ENCODE measurements at places on chromosomes 1 and 21.
A peak's percentile ranks its signal among the peaks of the same experiment; 100 is the strongest.

DNA sequence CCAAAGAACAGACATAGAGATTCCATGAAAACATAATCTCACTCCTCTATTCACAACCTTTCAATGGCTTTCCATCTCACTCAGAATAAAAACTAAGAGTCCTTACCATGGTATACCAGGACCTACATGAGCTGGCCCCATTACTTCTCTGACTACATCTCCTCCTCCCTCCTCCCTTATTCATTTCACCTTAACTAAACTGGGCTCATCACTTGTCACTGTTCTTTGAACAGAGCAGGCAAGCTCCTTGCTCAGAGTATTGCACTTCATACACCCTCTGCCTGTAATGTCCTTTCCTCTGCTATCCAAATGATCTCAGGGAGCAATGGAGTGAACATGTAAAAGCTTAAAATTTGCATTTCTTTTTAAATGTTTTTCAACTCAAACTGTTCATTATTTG lies 142.0 kb downstream of the MRPL39 start:
- DNase-seq: no peak

GRCh38 chr1:153750026-153750995 lies 22.5 kb downstream of the INTS3 start:
- DNase-seq: no peak

DNA sequence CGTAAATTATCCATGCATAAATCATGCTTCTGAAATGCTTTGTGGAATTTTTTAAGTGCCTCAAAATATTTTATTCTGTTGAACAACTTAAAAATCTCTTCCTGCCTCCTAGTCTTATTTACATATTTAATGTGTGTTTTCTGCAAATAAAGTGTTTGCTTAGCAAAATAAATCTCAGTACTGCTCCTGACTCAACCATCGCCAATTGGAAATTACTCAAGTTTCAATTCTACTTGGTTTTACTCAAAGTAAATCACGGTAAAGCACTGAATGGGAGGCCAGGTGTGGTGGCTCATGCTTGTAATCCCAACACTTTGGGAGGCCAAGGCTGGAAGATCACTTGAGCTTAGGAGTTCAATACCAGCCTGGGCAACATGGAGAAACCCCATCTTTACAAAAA lies 152.2 kb upstream of the NR5A2 start:
- DNase-seq: no peak

- DNase-seq: no peak
Measured at GRCh38 chr1:151494741-151495281, 16.4 kb upstream of the CGN start.

DNA sequence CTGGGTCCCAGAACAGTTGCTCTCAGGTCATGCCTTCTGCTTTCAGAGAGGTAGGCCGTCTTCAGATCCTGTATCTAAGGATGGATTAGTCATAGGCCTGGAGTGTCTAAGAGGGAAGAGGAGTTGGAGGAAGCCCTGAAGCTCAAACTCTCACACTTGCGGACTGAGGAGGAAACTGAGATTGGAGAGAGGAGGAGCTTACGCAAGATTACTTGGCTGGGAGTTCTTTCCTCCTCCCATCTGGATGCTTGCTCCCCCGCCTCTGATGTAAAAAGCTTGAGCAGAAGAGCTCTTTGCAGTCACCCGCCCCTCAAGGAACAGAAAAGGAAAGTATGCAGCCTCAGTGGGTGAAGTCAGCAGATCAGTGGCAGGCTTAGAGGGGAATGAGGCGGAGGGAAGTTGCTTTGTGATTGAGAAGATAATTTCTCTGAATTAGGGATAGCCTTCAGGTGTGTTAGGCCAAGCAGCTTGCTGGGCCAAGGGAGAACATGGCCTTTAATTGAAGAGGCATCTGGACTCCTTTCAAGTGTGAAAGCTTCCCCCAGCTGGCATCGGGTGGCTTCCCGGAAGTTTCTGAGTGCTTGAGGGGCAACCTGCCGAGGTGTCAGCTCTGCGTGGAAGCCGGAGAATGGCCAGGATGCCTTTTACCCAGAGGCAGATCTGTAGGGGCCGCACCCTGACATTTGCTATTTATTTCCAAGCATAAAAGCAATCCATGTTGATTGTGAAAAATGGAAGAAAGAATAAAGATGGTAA lies 6.6 kb downstream of the ADORA1 start:
- no peak for DNase-seq

- no peak for DNase-seq
Measured at GRCh38 chr21:41961753-41962152, 7.9 kb upstream of the C2CD2 start.

- DNase-seq: peak; percentile 79
Measured at GRCh38 chr1:30856260-30856790, 52.2 kb downstream of the SDC3 start.

DNA sequence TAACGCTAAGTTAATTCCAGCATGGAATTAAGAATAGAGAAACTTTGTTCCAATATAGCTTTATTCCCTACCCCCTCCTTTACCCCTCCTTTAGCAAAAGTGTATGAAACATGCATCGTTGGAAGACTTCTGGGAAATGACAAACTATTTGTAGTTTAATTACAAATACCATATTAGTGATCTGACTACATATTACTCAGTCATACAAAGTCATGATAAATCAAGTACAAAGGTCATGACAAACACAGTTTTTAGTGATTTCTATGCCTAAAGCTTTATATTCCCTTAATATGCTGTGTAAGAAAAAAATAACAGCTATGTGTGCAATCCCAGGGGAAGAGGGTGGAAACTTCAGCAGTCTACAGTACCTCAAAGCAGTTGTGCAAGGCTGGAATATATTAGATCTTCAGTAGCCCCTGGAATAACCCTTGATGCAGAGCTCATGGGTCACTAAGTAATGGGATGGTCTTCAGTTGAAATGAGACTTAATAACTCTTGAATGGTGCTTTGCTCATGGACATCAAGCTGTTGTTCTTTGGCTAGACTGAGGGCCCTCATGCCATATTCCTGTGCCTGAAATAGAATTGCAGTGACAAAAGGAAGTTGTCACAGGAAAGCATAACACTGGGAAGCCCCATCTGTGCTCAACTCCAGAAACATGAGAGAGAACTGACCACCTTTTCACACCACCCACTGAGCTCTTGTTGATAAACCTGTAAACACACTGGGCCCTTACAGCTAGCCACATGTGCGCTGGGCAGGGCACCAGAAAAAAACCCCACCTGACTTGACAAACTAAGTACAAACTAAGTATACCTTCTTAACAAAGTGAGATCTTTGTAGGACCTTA lies 25.3 kb downstream of the ZMYND12 start:
- no peak for DNase-seq

DNA sequence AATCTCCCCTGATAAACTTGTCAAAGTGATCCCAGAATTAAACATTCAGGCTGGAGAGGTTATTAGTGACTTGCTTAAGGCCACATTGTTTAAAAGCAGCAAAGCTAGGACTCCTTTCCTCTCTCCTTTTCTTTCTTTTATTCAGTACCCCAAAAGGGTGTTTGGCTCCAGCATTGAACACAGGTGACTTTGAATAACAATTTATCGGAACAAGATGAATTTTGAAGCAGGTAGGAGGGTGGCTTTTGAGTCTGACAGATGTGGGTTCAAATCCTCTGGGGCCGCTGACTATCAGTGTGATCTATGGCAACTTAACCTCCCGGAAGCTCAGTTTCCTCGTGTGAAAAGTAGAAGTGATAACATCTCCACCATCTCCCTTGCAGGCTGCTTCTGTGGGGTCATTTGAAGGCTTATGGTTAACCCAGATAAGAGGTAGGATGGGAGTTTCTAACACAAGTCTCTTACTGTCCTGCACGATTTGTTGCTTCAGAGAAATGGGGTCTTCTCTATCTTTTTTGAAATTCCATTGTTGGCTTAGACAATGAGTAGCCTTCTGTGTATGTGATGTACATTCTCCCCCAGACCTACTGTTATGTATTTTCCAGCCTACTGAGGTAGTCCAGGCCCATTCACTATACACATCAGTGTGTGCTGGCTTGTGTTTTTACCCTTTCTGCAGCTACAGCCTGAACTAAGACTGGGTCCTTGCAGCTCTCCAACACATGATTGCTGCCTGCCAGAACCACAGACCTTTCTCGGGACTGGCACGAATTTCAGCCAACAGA lies 29.0 kb downstream of the JUN start:
- no peak for DNase-seq

- no peak for DNase-seq
Measured at GRCh38 chr1:6970221-6970620, 185.0 kb downstream of the CAMTA1 start.

DNA sequence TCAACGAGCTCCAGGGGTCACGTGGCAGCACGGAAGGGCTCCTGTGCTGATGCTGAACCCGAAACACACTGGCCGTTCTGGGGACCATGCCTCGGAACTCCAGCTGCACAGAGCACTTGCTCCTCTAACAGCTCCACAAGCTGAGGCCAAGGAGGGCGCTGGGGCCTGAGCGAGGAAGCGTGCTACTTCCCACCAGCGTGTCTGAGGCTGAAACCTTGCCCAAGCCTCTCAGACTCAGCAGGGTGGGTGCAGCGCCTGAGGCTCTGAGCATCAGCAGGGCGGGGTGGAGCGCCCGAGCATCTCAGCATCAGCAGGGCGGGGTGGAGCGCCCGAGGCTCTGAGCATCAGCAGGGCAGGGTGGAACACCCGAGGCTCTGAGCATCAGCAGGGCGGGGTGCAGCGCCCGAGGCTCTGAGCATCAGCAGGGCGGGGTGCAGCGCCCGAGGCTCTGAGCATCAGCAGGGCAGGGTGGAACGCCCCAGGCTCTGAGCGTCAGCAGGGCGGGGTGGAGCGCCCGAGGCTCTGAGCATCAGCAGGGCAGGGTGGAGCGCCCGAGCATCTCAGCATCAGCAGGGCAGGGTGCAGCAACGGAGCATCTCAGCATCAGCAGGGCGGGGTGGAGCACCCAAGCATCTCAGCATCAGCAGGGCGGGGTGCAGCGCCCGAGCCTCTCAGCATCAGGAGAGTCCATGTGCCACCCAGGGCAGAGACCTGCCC lies 9.6 kb downstream of the WRAP73 start:
- no peak for DNase-seq

DNA sequence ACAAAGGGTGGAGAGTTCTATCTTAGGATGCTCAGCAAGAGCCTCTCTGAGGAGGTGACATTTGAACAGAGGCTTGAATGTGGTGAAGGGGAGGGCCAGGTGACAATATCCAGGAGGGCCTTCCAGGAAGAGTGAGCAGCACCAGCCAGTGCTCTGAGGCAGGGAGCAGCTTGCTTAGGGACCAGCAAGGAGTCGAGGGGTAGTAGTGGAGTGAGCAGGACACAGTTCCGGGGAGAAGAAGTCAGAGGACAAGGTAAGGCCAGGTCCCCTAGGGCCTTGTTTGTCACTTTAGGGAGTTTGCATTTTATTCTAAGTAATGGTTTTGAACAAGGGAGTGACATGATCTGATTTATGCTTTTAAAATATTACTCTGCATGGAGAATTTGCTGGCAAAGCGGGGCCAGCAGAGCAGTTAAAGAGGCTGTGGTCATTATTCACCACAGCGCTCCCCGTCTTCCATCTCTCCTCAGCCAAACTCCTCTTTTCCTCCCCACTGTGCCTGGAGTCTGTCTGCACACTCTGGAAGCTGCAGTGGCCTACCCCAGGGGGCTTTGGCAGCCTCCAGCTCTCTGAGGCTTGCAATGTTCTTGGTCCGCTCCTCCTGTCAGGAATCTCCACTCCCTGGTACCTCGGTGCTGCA lies 17.0 kb upstream of the CSF1 start:
- no peak for DNase-seq

GRCh38 chr1:171819946-171820345 lies 21.4 kb upstream of the DNM3 start:
- DNase-seq: no peak

- DNase-seq: no peak
Measured at GRCh38 chr1:18955441-18956192, 859 bp downstream of the IFFO2 start.

GRCh38 chr21:37257511-37257966 lies 9.6 kb downstream of the VPS26C start:
- DNase-seq: no peak

GRCh38 chr21:14690886-14691285 lies 144.8 kb upstream of the SAMSN1 start:
- no peak for DNase-seq

DNA sequence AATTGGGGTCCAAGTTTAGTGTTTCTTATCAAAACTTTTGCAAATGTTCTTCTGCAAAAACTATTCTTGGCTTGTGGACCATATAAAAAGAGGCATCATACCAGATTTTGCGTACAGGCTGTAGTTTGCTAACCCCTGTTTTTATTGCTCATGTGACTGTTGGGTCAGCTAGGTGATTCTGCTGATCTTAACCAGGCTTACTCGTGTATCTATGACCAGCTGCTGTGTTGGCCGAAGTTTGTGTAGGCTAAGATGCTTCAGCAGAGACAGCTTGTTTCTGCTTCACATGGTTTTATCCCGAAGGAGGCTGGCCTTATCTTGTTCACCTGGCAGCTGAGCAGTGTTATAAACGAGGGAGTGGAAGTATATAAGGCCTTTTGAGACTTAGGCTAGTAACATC lies 38.2 kb downstream of the POU2F1 start:
- no peak for DNase-seq

DNA sequence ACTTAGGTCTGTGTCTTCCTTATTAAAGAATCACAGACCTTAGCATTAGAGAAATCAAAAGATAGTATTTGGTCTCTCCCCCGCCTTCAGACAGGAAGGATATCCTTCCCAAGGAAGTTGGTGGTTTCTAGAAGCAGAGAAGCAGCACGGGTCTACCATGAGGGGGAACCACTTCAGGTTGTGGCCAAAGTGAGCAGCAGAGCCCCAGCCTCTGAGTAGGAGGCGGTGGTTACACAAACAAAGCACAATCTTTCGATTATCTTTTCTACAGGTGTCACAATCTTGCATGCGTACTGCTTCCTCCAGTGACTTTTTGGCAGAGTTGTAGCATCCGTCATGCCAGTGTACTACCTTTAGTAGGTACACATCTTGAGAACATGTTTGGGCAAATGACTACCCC lies 8.8 kb downstream of the PGLYRP4 start:
- no peak for DNase-seq

DNA sequence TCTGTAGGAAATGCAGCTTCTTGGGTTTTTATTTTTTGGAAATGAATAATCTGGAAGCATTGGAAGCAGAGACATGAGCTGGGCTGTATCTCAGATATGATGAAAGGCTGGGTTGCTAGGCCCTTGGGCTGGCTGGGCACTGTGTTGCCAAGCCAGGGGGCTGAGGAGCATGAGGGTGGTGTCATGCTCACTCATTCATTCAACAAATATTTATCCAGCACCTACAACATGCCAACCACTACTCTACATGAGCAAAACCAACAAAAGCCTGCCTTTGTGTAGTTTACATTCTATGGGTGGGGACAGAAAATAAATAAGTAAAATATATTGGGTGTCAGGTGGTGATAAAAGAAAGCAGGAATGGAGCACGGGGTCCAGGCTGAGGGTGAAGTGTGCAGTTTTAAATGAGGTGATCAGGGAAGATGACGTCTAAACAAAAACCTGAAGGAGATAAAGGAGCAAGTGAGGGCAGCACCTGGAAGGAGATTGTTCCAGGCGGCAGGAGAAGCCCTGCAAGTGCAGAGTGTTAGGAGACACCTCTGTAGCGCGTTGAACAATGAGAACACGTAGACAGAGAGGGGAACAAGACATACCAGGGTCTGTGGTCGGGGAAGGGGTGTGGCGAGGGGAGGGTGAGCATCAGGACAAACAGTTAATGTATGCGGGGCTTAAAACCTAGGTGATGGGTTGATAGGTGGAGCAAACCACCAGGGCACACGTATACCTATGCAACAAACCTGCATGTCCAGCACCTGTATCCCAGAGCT lies 10.9 kb downstream of the TAGLN2 start:
- peak; percentile 51 for DNase-seq

Measured in NCI-H2029 treated with DMSO at 0.1 percent for 48 hours (cell line).